ENCODE measurements at places on chromosomes 6 and 20.

GRCh38 chr6:111921103-111921502, 47.9 kb upstream of the FYN start:
- no peak for DNase-seq

GRCh38 chr6:65706436-65706835, 590 bp downstream of the EYS start:
- DNase-seq = no peak

- DNase-seq = no peak
Observed at GRCh38 chr6:111586554-111586953, 19.1 kb downstream of the TRAF3IP2 start.

GRCh38 chr20:21136015-21136732, 10.3 kb downstream of the KIZ start:
- no peak for DNase-seq

DNA sequence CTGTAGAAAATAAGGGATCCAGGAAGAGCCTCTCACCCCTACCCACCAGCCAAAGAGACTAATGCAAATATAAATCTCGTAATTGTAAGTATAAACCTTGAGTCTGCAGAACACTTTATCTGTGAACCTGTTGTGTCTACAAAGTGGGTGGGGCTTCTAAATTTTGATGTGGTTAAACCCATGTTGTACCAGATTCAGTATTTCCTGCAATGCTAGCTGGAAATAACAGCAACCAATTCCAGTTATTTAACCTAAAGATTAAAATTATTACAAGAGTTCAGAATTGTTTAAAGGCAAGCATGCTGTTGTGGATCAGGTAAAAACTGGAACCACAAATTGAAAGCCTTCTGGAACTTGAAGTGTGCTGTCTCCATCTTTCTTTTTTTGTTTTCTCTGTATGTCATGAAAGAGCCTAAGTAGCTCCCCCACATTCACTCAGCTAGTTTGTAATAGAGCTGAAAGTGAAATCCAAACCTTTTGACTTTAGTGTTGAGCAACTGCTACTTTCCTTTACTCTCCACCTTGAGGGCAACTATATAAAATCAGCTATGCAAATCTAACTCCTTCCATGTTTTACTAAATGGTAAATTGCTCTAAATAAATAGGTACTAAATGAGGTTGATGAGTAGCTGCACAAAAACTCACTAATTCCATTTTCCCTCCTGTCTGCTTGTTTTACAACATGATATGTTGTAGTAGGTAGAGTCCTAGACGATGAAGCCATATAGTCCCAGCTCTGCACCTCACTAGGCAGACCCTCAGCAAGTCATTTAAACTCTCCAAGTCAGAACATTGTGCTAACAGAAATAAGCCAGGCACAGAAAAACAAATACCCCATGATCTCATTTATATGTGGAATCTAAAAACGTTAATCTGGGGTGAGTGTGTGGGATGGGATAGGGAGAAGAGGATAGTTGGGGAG, 17.9 kb upstream of the THEMIS start:
- no peak for DNase-seq

GRCh38 chr6:25312703-25313102, 33.5 kb downstream of the CARMIL1 start:
- peak; percentile 72 for DNase-seq

DNA sequence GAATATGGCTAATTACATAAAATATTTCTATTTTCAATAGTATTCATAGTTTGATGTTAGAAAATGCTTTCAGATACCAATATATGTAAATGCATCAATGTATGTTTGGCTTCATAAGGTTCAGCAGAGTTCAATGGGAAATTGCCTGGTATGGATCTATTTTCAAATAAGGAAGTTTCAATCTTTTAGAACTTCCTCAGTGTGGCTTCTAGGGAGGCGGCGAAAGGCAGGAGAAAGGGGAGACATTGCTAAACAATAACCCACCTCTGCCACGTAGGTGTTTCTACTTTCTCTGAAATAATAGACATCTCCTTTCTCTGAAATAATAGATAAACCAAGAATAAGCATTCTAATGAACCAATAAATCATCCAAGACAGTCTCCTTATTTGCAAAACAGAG, 237.7 kb upstream of the RAB32 start:
- no peak for DNase-seq

DNA sequence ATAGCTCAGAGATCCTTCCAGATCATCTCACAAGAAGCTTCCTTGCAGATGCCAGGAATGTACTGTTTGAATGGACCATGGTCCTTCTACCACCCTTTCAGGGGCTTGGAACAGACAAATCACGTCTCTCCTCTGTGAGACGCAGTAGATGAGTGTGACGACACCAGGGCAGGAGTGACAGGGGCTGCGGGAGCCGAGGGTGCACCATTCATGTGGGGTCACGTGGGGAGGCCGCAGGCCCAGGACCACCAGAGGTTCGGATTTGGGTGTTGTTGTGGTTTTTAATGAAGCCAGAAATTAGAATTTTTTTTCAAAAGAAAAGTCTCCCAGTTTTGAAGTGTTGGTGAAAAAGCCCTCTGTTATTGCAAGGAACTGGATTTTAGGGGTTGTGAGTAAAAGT, 79.2 kb downstream of the PREX1 start:
- DNase-seq = no peak

- DNase-seq = no peak
Observed at GRCh38 chr20:25072226-25072811, 9.6 kb downstream of the VSX1 start.

GRCh38 chr6:169079650-169080049, 174.0 kb downstream of the THBS2 start:
- DNase-seq = no peak

DNA sequence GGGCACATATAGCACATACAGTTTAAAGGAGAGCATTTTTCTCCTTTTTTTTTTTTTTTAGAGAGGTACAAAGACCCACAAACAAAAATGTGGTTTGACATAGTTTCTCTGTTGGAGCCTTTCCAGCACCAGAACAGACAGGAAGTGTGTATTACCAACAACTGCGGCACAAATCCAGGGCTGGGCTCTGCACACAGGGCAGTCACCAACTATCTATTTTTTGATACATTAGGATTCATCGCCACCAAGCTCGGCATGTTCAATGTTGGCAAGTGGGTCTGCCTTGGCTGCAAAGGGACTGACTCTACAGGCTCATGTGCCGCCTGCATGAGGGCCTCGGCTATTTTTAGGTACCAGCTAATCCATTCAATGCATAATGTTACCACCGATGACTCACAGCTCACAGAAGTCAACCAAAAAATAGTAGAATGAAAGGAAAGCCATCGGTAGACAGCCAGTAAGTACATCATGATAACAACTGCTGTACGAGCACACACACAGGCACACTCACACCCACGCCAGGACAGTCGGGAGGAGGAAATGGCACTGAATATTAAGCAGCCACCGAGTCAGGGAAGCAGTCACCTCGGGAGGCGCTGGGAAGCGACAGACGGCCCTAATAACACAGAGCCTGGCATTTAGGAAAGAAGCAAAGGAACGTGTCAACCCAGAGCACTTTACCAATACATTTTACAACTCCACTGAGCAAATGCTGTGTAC, 81.6 kb downstream of the GMPR start:
- peak; percentile 93 for DNase-seq

DNA sequence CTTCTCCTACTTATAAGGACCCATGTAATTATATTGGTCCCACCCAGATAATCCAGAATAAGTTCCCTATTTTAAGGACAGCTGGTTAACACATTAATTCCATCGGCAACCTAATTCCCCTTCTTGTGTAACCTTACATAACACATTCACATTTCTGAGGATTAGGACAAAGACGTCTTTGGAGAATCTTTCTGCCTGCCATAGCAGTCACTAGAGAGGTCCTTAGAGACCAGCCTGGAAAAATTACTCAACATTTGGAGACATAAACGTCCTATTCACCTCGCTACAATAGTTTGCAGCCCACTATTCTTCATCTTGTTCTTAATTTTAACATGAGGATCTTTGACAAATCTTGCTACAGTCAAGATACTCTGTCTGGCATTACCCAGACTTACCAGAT, 100.1 kb downstream of the MAFB start:
- DNase-seq = no peak

GRCh38 chr6:147508866-147509608, 547 bp downstream of the SAMD5 start:
- DNase-seq = no peak

DNA sequence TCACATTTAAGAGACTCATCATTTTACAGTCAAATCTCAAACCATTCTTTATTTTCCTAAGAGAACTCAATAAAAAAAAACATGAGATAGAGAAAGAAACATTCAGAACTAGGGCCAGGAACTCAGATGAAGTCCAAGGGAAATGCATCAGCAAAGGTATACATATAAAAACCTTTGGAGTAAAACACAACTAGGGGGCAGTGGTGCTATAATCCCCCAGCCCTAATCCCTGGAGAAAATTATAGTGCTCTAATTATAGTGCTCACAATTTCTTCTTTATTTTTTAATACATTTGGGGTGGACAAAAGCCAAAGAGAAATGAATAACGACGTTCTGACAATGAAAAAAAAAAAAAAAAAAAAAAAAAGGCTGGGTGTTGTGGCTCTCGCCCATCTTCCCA, 100.6 kb upstream of the EMILIN3 start:
- DNase-seq = no peak

DNA sequence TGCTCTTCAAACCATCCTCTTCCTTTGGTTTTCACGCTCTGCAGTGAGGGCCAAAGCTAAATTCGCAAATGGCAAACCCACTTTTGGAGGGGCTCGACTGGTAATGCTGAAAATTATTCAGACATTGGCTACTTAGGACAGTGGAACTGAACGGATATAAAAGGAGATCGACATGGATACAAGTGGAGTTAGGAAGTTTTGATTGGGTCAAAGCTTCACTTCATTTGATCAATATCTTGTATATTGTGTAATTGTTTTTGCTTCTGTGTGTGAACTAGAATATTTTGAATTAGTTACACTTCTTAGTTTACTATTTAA, 1.2 kb downstream of the FAM8A1 start:
- no peak for DNase-seq

- no peak for DNase-seq
Observed at GRCh38 chr20:18638768-18639167, 50.9 kb downstream of the DTD1 start.

- DNase-seq = no peak
Observed at GRCh38 chr6:156943166-156943565, 166.0 kb downstream of the ARID1B start.

DNA sequence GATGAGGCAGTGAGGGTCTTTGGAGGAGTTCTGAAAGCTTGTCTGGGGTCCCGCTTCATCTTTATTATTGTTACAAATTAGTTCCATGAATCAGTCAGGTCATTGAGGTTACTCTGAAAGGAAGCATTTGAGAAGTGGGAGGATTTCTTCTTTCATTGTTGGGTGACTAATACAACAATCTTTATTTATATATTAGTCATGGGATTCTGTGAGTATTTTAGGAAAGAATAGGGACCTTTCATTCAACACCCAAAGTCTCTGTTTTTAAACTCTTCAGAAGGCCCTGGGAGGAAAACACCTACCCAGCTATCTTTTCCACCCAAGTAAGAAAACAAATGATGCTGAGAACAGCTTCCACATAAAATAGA, 98.3 kb downstream of the SOD2 start:
- DNase-seq = peak; percentile 76

- peak; percentile 18 for DNase-seq
Observed at GRCh38 chr20:58889798-58890517, 37.4 kb downstream of the GNAS start.

DNA sequence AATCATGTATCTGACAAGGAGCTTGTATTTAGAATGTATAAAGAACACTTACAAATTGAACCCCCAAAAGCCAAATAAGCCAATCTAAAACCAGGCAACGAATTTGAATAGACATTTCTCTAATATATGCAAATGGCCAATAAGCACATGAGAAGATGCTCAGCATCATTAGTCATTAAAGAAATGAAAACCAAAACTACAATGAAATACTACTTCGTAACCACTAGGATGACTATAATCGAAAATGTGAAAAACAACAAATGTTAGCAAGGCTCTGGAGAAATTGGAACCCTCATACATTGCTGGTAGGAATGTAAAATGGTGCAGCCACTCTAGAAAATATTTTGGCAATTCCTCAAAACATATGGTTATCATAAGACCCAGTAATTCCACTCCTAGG, 105.8 kb upstream of the TOP1 start:
- DNase-seq = no peak

GRCh38 chr6:140370976-140371870, 996.8 kb upstream of the CITED2 start:
- no peak for DNase-seq

- peak; percentile 28 for DNase-seq
Observed at GRCh38 chr6:163405412-163406309, 8.9 kb upstream of the QKI start.

GRCh38 chr20:40339661-40340449, 349.2 kb downstream of the MAFB start:
- no peak for DNase-seq

DNA sequence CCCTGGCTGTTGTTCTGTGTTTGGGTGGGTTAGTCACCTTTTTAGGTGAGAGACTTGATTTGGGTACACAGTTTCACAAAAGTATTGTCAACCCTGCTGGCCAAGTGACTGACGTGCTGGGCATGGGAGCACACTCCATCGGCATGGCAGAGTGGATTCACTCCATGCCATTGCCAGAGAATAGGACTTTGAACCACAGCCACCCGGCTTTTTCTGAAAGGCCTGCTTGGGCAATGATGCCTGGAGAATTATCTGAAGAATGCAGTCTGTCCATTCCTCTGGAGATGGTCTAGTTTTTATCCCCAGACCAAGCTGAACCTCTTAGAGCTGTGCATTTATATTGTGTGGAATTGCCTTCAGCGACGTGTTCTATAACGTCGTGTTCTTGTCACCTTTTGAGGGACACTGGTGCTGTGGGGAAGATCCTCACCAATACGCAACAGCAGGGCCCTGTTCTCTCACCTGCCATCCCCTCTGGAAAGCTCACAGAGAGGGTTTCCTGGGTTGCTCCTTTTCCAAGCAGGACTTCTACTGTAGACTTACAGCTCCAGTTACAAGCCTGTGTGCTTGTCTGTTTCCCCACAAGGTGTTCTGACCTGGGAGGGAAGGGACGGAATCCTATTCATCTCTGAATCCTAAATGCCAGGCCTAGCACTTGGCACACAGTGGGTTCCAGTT, 183.4 kb upstream of the AKAP12 start:
- no peak for DNase-seq

DNA sequence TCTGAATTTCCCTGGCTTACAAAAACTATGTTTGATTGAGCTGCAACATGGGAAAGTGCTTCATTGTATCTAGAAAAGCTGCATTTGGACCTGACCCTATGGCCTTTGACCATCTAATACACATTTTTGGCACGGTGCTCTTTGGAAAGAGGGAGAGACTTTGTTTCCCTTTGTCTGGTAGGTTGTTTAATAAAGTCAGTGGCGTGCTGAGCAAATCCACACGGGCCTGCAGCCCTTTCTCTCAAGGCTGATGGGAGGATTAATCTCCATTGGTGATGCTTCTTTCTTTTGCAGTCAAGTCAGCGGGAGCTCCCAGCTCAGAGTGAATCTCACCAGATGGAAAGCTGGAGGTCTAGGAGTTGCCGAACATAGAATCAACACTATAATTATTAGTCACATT, 314.7 kb upstream of the CNR1 start:
- no peak for DNase-seq

DNA sequence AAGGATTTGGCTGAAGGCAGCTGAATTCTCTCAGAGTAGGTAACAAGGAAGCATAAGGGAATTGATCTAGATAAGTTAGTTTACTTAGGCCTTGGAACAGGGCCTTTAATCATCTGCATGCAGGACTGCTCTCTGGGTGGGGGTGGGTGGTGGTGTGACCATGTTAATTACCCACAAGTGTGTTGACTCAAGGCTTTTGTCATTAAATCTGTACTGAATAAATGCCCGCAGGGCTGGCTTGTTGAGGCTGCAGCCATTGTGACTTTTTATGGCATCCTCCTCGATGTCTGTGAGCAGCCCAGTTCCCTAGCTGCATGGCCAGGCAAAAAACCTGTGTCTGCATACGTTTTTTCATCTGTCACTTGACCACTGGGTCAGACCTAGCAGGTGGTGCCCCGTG, 63.5 kb upstream of the ASCC3 start:
- DNase-seq = no peak
